ENCODE measurements at places on chromosomes 1 and 21.
A peak's percentile ranks its signal among the peaks of the same experiment; 100 is the strongest.

DNA sequence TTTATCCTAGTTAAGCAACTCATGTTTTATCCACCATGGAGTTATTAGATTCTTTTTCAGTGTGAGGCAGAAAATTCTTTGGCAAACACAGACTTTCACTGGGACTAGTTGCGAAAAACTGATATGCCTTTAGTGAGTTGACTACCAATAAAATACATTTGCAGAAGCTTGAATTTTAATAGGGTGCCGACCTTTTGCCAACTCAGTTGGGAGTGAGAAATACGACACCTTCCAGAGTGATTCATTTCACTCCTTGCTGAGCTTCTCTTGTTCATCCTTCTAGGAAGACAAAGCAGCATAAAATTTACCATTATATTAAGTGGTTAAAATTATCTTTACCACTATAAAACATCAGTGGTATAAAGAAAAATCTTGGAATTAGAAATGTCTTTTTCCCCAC, 1.2 kb upstream of the KRTAP23-1 start:
- no peak for DNase-seq

DNA sequence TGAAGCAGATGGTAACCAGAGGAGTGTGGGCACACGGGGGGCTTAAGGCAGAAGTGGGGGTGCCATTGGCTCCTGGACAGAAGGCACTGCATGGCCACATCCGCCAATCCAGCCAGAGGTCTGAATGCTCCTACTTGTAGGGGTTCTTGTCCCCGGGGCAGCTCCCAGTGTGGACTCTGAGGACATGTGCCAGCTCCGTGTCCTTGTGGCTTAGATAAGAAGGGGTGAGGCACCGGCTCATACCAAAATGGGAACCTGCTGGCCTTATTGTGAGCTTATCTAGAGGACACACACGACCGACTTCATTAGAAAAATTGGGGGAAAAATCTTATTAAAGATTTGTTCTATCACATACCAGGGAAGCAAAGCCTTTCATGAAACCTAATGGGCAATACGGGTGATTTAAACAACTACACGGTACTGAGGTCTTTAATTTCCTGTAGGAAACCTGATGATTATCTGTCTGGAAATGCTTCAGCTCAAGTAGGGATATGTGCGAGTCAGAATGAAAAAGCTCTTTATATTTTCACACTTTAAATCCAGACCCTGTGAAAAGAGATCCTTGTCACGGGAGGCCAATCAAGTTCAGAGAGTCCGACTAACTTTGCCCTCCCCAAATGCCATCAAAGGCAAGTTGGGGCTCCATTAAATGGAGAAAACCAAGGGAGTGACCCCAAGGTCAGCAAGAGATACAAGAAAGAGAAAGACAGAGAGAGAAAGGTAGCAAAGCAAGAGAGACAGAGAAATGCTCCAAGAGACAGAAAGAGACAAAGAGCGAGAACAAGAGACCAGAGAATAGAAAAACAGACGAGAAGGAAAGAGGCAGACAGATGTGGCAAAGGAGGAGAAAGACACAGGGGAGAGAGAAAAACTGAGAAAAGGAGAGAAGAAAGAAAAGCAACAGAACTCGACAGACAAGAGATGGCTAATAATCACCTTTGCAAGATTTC, 14.1 kb upstream of the KCNN3 start:
- DNase-seq: no peak

DNA sequence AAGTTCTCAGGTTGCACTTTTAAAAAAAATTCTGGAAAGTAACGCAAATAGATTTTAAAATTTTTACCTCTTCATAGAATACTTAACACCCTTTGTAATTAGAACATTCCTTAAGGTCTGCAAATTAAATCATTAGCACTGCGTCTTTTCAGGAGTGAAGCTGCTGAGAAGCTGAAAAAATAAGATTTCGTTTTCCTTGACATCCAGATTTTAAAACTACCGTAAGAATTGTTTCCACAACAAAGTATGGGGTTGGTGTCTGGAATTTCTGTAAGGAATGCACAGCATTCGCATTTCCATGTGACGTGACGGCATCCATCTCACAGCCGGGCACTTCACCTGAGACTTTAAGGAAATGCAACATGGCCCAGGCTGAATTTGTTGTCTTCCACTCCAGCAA, 76.3 kb upstream of the COX20 start:
- no peak for DNase-seq

- peak; percentile 76 for DNase-seq
Measured at GRCh38 chr1:240312872-240313271, 221.2 kb downstream of the FMN2 start.

DNA sequence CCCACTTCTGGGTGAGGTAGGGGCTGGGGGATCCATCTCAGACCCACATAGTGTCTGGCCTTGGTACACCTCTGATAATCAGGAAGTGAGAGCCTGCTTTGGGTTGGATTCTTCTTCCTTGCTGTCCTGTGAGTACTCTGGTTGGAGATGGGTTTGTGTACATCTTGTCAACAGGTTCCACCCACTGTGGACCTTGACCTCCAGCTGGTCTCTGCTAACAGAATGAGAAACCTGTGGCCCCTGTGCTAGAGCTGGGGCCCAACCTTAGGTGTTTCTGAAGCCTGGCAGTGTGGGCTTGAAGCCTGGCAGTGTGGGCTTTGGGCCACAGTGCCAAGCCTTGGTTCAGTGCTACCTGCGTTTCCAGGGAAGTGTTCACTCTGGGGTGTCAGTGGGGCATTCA, 2.6 kb downstream of the ZBTB48 start:
- DNase-seq: no peak

GRCh38 chr1:17924578-17924977, 169.4 kb downstream of the ACTL8 start:
- DNase-seq: no peak
